Effector memory CD4-positive, alpha-beta T cell (primary cell): ENCODE measurements at places on chromosomes 12 and 14.

DNA sequence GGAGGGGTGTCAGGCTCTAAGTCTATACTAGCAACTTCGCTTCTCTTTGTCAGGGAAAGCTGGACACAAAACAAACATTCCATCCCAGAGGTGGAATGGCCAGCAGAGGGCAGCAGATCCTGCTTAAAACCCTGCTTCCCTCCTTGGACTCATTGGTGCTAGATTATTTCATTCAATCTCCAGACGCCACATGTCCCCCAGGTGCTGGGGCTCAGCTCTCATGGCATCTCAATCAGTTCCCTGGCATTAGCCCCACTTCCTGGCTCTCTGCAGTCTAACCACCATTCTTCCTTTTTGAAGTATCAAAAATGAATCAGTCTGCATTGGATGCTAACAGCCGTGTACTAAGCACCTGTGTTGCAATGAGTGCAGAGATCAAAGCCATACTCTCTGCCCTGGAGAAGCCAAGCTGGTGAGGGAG is 8.1 kb upstream of the PPP1R1A start:
- no peak for DNase-seq

DNA sequence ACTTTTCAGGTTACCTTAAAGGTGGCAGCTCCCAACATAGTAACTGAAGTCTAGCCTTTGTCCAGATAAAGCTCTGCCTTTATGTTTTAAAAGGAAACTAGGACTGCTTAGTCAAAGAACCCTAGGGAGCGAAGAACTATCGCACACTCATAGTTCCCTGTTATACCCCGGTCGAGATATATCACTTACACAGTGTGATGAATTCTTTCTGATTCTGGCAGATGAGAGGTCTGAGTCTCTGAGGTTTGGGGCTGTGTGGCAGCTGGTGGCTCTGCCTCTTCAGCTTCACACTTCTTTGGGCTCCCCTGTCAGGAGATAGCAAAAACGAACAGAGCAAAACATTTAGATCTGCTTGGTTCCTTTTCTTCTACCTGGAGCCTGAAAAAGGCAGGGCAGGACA is 17.0 kb downstream of the ACIN1 start:
- DNase-seq = no peak

DNA sequence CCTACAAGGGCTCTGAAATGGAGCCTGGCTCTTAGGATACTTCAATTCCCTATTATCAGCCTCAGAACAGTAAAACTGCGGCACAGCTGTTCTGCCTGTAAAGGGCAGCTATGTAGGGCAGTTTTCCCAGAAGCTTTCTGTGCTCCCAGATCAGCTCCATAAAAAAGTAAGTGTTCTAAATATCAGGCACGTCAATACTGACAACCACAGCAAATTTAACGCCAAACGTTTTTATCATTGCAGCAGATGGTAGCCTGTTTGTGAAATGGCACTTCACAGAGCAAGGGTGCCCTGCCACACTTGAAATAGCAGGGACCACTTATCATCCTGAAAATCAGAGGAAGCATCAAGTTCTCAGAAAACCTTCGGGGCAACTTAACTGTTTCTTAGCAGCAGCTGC is 54.8 kb upstream of the PTHLH start:
- no peak for DNase-seq

DNA sequence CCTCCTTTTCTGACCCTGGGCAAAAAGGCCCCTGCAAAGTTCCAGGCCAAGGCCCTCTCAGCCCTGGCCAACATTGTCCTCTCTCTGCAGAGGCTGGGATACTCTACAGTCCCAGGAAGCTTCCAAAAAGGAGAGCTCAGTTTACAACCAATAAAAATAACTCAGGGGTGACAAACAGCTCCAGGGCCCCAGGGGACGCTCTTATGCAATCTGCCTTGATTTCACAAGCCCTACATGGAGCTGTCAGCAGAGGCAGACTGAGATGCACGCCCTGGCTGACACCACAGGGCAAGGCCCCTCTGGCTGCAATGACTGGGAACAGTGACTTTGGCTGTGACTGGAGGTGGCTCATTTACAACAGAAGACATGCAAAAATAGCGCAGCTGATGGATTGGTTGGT is 129.0 kb upstream of the MED13L start:
- no peak for DNase-seq

- no peak for DNase-seq
Observed at GRCh38 chr14:39266525-39266870, 32.8 kb downstream of the MIA2 start.
